ENCODE measurements at places on chromosomes 13 and 19. TPM values are rescaled to one million over a fixed set of nuclear protein-coding genes. Genes with fewer than 3 reads are reported as not detected.

The STK24 gene
- 120 TPM for total RNA-seq

The IRGC gene
- not detected for total RNA-seq

The PSG5 gene
- total RNA-seq: 3.9 TPM

The ZNF44 gene
- 8.2 TPM for total RNA-seq

- DNase-seq: no peak
These were observed 7.7 kb downstream of the A1BG start for GRCh38 chr19:58345558-58345957.

DNA sequence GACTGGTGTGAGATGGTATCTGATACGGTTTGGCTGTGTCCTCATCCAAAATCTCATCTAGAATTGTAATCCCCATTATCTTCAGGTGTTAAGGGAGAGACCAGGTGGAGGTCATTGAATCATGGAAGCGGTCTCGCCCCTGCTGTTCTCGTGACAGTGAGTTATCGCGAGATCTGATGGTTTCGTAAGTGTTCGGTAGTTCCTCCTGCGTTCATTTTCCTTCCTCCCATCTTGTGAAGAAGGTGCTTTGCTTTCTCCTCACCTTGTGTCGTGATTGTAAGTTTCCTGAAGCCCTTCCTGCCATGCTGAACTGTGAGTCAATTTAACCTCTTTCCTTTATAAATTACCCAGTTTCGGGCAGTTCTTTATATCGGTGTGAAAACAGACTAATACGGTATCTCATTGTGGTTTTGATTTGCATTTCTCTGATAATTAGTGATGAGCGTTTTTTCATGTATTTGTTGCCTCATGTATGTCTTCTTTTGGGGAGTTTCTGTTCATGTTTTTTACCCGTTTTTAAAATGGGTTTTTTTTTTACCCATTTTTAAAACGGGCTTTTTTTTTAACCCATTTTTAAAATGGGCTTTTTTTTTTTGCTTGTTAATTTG is 102.8 kb upstream of the SLC10A2 start:
- DNase-seq: no peak

- DNase-seq: no peak
These were observed 238.4 kb downstream of the ITGBL1 start for GRCh38 chr13:101690871-101691270.

Data from epithelial cell of proximal tubule (primary cell).